ENCODE measurements at places on chromosomes 7 and 10.
A peak's percentile ranks its signal among the peaks of the same experiment; 100 is the strongest.

GRCh38 chr7:66642186-66642585 lies 13.5 kb downstream of the KCTD7 start:
- DNase-seq: no peak

- no peak for DNase-seq
Measured at GRCh38 chr10:7861509-7862120, 43.3 kb downstream of the TAF3 start.

DNA sequence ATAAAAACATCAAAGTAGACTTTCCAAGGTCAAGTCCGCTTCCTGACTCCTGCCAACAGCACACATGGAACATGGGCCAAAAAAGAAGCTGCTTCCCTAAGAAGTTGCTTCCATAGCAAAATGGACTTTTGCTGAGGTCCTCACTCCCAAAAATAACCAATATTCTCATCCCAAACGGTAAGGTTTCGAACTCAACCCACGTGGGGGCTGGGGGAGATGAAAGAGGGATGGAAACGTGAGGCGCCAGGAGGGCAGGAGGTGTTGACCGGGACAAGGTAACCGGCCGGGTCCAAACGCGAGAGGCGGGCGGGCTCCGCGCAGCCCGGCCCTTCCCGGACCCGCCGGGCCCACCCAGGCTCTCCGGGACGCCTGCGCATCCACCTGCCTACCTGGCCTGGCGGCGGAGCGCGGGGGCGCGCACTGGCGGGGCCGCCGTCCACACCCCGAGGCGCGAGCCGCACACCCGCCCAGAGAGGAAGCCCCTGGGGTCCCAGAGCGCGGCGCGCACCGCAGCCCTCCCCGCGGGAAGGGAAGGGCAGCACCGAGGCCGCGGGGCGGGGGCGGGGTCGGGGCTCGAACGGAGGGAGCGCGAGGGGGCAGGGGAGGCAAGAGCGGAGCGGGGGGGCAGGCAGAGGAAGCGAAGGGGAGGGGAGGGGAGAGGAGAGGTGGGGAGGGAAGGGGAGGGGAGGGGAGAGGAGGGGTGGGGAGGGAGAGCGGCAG lies 742 bp downstream of the LMBR1 start:
- peak; percentile 49 for DNase-seq

- DNase-seq: no peak
Measured at GRCh38 chr7:80653244-80653643, 14.8 kb downstream of the CD36 start.

GRCh38 chr7:124940306-124940705 lies 10.7 kb upstream of the POT1 start:
- DNase-seq: no peak

GRCh38 chr10:51439645-51440044 lies 259.8 kb downstream of the CSTF2T start:
- no peak for DNase-seq

- DNase-seq: no peak
Measured at GRCh38 chr7:108204281-108204796, 74.2 kb upstream of the LAMB4 start.

DNA sequence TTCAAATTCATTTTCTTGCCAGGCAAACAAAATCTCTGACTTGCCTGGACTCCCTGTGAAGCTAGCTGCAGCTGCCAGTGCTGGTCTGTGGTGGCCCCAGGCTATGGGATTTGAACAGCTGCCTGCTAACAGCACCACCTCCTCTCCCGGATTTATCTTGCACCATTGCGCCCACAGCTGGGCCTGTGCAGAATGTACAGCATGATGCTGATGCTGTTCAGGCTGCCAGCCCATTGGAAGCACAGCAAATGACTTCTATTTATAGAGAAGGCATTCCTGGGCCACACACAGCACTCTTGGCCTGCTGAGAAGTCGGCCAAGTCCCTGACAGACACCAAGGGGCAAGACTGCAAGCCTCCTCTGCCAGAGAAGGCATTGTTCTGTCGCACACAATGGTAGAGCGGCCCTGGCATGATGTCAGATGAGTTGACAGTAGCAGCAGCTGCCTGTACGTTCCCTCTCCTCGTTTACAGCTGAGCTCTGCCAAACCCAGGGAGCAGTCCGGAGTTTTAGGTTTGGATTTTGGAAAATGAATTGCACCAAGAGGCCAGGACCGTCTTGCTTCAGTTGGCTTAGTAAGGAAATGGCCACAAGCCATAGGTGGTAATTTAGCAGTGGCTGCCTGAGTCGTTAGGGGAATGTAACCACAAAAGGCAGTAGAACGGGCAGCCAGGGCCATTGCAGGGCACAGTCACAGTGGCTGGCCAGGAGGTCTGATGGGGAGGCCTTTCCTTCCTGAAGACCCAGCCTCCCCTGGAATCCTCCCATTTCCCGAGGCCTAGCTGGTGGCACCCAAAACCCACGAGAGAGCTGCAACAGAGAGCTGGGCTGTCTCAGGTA lies 38.5 kb downstream of the MTURN start:
- no peak for DNase-seq

- DNase-seq: no peak
Measured at GRCh38 chr7:91582799-91583477, 297.6 kb downstream of the MTERF1 start.

DNA sequence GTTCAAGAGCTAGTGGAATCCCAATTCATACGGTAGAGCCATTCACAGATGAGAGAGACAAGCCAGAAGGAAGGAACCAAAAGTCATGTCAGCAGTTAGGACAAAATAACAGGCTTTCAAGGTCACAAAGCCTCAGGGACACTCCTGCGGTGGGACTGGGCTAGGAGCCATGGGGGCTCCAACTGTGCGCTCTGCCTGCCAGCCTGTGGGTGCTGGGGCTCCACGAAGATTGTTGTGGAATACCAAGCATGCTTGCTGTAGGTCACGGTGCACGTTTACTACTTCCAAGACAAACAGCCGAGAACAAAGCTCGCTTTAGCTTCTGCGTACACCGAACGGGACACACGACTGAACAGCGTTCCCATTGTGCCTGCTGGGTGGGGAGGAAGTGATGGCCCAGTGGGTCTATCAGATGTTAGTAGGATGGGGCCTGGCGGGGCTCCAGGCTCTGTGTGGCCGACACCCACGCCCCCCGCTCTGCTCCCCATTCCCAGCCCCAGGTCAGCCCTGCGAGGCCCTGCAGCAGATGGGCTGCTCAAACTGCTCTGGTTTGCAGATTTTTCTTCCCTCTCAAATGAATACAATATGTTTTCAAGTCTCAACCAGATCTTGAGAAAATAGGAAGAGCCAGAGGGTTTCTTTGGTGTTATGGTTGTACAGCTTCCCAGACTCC lies 158.9 kb downstream of the EGFR start:
- DNase-seq: no peak

GRCh38 chr10:37896436-37896835 lies 39.0 kb upstream of the ZNF248 start:
- no peak for DNase-seq

DNA sequence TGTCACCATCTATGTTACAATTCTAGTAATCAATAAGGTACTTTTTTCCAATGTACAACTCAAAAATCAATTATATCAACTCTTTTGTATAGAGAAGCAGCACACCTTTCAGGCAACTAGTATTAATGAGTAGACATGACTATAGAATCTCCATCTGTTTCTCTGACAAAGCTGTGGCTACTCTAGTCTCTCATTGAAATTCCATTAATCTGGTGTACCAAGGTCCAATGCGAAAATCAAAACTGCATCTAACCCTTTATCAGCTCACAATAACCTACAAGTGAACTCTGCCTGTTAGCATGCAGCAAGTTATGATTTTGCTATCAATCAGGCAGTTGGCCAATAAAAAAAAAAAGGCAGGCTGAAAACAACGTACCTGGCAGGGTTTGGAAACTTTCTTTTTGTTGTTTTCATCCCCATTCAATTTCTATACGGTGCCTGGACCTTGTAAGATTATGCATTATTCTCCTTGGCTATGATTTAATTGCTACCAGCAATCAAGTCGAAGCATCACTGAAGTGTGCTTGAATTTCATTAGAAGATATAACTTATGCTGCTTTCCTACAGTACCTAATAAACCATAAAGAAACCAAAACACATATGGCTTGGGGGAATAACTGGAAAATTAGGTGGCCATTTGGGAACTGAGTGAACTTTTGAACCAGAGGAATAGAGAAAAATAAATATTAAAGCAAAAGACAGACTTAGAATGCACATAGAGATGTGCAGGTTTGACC lies 23.2 kb downstream of the SKAP2 start:
- DNase-seq: no peak

DNA sequence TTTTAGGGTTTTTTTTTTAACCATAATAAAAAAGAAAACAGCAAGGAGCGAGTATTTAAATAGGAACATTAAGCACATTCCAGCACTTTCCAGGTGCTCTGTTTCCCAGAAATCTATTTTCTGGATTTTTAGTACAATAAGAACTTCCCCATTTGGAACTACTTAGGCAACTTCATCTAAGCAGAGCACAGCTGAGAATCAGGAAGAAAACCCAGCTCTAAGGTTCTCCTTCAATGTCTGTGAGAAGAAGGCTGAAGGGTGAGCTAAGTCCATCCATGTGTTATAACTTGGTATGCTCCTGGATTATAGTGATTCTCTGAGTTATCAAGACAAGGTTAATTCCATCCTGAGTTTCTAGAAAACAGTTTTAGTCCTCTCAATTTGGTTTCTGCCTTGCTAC lies 181.9 kb downstream of the CYP26A1 start:
- no peak for DNase-seq

- no peak for DNase-seq
Measured at GRCh38 chr10:22599048-22599561, 115.3 kb downstream of the PIP4K2A start.

DNA sequence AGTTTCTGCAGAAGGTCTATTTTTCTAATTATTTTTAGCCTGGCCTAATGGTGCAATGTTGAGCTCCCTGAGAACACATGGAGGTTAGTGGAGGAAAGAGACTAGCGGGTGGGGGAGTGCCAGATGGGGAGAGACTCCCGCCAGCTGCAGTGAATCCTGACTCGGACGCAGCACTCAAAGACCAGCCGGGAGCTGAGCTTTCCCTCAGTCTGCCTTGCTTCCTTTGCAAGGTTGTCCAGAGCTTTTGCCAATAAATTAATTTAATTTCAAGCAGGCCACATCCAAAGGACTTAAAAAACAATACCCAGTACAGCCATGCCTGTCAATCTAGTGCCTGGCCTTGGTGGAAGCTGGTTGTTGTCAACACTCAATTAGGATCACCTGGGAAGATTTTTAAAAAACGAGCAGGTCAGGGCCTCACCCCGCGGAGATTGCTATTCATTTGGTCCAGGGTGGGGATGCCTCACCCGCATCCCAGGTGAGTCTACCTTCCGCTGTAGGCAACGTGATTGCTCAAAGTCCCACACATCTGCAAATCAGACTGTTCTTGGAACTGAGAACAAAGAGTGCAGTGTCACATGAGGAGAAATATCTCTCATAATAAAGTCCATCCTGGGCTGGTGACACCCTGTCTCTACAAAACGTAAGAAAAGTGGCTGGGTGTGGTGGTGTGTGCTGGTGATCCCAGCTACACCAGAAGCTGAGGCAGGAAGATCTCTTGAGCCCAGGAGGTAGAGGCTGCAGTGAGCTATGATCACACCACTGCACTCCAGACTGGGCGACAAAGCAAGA lies 4.0 kb downstream of the CLRN3 start:
- no peak for DNase-seq

DNA sequence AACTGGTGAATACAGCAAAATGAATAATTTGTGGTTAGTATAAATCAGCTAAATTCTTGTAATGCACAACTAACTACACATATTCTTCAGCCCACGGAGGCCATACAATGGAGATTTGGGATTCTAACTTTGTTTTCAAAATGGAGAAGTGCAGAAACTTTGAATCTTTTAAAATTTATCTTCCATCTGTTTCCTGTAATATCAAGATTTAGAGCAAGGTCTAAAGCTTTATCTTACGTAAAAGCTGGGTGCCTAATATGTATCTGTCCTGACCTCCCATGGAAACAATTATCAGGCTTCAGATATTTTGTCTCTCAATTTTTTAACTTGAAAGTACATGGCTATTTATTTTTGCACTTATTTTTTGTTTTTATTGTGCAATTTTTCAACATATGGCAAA lies 5.0 kb upstream of the AHR start:
- no peak for DNase-seq

DNA sequence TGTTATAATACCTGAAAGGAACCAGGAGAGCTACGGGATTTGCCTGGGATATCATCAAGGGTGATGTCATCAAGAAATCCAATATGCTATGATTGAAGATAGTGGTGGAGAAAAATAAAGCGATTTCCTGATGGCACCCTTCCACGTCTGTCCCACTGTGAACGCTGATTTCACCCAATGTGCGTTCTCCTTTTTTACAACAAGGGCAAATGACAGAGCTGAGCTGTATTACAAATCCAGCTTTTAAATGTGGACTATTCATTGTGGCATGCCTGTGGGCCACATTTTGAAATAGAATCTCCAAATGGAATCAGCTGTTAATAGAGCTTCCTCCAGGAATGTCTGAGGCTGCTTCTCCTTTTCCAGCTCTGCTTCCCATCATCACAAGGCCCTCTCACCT lies 23.3 kb downstream of the SLC13A4 start:
- no peak for DNase-seq

- DNase-seq: no peak
Measured at GRCh38 chr10:8183241-8183704, 128.8 kb downstream of the GATA3 start.

DNA sequence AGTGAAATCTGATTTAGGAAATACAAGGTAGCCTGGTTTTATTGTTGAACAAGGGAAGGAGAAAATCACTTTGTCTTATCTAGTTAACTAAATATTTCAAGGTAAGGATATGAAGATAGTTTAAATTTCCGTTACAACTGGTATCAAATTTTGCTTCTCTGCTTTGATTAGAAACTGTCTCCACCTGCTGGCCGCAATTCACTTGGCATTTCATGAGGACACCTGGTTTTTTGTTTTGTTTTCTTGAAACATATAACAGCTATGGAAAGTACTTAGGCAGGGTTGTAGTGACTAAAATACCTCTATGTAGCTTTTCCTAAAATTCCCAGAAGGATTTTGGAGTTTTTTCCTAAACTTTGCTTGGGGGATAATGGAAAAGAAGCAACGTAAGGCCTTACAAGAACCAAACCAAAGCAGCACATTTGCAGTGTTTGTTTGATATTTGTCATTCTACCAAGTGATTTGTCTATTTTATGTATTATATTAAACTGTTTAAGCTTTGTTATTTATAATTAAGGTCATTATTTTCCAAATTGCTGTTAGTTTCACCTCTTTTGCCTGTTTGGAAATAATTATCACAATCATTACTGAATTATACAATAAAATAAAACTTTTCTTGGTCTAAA lies 73.6 kb downstream of the AHCYL2 start:
- peak; percentile 9 for DNase-seq

DNA sequence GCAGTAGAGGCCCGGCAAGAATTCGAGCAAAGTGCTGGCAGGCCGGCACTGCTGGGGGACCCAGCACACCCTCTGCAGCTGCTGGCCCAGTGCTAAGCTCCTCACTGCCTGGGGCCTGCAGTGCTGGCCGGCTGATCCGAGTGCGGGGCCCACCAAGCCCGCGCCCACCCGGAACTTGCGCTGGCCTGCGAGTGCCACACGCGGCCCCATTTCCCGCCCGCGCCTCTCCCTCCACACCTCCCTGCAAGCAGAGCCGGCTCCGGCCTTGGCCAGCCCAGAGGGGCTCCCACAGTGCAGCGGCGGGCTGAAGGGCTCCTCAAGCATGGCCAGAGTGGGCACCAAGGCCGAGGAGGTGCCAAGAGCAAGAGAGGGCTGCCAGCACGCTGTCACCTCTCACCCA lies 3.1 kb downstream of the DYDC2 start:
- DNase-seq: no peak

- no peak for DNase-seq
Measured at GRCh38 chr7:43083106-43083505, 29.3 kb upstream of the HECW1 start.

- no peak for DNase-seq
Measured at GRCh38 chr10:43960981-43961380, 312.3 kb upstream of the ZNF32 start.

Measured in GDM1 (cell line).